GM06990 (cell line): ENCODE measurements at places on chromosomes 11 and 22.

GRCh38 chr11:32885556-32885955, 7.1 kb upstream of the QSER1 start:
- no peak for DNase-seq

DNA sequence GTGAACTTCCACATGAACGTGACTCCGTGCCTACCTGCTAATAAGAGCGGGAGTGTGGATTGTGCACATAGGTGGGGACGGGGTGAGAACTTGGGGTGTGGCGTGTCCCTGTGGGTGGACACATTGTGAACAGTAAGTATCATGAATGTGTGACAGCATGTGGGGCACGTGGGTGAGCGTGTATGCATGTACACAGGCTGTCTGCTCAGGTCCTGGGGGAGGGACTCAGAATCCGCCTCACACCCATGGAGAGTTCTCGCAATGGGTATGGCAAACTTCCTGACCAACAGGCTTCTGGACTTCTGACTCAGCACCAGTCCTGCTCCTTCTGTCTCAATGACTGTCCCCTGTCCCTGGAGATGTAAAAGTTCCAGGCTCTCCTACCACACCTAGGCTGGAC, 222.9 kb downstream of the ST3GAL4 start:
- DNase-seq: no peak

DNA sequence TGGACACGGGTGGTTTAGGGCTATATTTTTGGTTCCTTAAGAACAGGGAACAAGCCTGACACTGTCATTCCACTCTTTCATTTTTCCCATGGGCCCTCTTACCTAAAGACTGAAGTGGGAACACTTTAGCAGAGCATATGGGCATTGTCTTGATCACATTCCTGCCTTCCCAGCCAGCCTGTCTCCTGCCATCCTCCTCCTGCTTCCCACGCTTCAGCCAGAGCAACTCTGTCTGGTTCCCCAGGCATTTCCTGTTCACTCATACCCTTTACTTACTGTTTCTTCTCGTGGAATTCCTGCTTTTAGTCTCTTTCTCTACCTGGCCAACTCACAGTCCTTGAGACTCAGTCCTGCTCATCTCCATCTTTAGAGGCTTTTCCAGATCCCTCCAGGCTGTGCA, 22.8 kb downstream of the MRPL16 start:
- DNase-seq: no peak

DNA sequence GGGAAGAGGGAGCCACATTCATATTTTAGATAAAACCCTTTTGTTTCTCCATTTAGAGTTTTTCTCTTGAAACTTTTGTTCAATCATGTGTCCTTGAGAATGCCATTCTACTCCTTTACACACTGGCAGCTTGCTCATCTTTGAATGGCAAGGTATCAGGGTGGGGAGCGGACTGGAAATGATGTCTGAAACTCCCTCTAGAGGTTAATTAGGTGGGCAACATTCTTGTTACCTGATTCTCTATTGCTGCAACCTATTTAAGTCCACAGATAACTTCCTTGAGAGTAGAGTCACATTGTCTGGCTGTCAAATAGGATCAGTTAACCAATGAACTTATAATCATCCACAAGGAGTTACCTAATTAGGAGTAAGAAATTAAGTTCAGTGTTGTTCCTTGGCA, 533.6 kb upstream of the API5 start:
- DNase-seq: no peak

GRCh38 chr11:94766713-94767206, 1.4 kb upstream of the AMOTL1 start:
- no peak for DNase-seq

GRCh38 chr11:102853956-102854355, 10.5 kb upstream of the MMP3 start:
- DNase-seq: no peak

GRCh38 chr22:27125539-27125938, 468.2 kb downstream of the MIAT start:
- no peak for DNase-seq

- no peak for DNase-seq
Measured at GRCh38 chr11:1946812-1947484, at the start of gene MRPL23. Gene MRPL23, plus strand, starts transcription at chr11:1947332. Its CDS starts 31 bp downstream, at chr11:1947363.

DNA sequence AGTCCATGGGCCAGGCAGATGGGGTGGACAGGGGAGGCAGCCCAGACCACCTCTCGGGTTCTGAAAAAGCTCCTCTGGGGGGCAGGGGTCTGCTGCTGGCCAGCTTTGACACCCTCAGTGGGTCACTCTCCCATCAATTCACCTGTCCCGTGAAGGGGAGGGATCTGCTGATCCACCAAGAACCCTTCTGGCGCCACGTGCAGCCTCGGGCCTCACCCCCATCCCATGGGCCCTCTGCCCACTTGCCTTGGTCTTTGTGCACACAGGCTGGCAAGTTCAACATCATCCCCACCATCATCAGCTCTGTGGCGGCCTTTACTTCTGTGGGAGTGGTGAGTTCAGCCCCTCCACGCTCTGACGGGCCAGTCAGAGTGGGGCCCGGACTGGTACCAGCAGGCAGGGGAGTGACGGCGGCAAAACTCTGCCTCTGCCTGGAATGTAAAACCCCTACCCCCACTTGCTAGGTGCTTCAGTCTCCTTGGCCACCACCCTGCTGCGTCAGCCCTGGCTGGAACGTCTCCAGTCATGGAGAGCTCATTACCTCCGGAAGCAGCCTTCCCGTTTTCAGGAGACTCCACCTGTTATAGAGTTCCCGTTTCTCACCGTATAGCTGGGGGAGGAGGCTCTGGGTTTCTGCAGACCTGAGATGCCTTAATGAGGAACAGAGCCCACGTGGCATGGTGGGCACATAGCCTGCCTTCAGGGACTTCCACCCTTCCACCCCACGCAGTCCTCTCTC, 12.7 kb downstream of the PRG3 start:
- no peak for DNase-seq

DNA sequence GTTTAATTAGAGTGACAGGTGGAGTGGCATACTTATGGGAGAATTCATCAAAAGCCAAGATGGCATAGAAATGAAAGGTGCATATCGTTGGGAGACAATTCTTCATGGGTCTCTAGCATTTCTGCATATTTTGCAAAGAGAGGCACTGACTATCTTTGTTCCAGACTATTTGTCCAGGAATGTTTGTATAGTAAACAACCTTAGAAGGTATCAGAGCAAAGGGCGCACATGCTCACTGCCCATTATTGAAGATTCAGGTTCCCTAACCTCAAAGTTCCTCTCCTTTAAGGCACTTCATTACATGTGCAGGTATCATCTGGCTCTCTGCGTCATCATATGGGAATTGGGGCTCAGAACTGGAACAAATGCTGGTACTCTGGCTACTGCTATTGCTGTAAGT, 4.7 kb upstream of the NEU3 start:
- no peak for DNase-seq

DNA sequence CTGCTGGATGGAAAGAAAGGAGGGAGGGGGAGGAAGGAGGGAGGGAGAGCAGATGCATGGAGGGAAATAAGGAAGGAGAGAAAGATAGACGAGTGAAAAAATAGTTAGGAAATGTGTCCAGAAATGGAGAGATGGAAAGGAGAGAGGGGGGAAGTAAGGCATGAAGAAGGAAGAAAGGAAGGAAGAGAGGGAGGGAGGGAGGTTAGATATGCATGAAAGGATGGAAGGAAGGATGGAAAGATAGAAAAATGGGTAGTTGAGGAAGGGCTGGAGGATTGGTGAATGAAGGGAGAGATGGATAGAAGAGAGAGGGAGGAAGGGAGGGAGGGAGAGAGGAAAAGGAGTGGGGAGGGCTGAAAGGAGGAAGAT, 19.6 kb downstream of the LINC01488 start:
- DNase-seq: no peak

DNA sequence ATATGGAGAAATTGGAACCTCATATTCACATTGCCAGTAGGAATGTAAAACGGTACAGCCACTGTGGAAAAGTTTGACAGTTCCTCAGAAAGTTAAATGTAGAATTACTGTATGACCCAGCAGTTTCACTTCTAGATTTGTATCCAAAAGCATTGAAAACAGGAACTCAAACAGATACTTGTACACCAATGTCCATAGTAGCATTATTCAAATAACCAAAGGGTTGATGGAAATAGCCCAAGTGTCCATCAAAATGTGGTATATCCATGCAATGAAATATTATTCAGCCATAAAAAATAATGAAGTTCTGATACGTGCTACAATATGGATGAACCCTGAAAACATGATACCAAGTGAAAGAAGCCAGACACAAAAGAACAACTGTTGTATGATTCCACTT, 17.8 kb downstream of the PRRG4 start:
- DNase-seq: no peak

DNA sequence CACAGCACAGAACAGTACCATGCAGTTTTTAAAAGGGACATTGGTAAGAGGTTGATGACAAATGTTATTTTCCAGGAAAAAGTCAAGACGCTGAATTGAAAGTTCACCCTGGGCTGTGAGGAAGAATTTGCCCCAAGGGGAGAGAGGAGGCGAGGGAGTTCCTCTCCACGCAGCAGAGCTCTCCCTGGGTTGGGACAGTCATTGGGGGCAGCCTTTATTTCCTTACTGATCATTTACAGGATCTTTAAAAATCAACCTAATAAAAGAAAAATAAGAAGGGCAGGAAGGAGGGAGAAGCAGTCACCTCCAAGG, 49.9 kb upstream of the WNT7B start:
- no peak for DNase-seq

- no peak for DNase-seq
Measured at GRCh38 chr22:28597665-28598064, 82.0 kb downstream of the TTC28 start.

DNA sequence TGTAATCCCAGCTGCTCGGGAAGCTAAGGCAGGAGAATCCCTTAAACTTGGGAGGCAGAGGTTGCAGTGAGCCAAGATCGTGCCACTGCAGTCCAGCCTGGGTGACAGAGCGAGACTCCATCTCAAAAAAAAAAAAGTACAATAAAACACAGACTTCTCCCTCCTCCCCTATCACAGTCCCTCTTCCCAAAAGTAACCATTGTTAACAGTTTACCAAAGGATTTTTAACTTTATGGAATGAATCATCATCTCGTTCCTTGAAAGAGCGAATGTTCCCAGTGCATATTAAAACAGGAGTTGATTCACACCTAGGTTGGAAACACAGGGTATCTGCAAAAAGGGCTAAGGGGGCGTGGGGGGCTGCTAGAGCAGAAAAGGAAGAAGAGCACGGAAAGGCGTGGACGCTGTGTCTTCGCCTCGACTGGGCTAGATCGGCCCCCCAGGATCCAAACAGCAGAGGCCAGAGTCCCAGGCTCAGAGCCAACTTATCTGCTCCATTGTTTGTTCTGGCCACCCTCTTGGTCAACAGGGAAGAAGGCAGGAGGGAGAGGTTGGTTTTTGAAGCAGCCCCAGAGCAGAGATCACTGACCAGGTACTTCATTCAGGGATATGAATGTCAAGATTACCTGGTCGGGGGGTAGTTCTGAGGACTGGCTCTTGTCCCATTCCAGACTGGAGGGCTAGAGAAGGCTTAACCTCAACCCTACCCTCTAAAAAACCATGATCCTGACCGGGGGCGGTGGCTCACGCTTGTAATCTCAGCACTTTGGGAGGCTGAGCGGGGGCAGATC, 2.1 kb upstream of the AHNAK start:
- no peak for DNase-seq

DNA sequence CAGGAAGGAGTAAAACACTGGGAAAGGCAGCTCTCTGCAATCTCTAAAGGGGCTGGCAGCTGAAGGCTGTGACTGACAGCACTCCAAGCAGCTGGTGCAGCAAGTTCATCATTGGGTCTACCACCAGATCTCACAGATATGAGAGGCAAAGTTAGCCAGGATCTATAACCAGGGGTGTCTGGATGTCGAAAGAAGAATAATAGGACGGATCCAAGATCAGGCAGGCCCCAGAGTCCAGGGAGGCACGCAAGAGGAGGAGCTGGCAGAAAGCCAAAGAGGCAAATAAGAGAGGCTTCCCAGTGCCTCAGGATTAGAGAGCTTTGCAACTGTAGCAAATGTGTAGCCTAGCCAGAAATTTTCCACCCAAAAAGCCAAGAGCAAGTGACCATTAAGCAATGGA, 77.1 kb downstream of the RBMXL2 start:
- no peak for DNase-seq

DNA sequence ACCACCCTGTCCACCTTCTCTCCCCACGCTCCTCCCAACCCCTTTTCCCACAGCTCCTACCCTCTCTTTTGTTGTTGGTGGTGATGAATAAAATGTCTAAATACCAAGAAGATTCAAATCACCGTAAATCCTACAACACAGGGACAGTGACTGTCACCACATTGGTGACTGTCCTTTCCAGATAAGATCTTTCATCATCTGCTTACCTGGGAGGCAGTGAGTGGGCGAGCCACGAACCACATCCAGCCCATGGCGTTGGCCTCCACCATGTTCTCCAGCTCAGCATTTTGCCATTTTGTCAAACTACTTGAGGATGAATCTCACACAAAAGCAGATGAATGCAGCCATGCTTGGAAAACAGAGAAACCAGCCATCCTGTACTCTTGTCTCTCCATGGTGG, 6.7 kb upstream of the CYTH4 start:
- no peak for DNase-seq

DNA sequence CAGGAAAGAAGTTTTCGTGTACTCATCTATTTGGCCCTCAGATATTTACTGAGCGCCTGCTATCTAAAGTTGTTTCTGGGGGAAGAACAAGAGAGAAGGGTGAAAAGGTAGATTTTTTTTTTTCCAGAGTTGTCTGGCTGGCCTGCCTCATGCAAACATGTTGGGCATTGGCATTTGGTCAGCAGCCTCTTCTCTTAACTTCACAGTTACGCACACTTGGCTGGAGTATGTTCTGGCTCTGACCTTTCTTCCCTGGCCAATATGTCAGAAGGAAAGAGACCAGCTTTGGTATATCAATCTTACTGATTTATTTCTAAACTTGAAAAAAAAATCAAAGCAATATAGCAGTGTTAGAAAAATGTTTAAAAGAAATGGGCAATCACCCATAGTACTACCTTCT, 54.2 kb upstream of the GRAMD1B start:
- DNase-seq: no peak

- no peak for DNase-seq
Measured at GRCh38 chr11:80613655-80614054, 1172.8 kb upstream of the TENM4 start.

GRCh38 chr22:44004104-44004460, 20.0 kb upstream of the PARVB start:
- DNase-seq: no peak

DNA sequence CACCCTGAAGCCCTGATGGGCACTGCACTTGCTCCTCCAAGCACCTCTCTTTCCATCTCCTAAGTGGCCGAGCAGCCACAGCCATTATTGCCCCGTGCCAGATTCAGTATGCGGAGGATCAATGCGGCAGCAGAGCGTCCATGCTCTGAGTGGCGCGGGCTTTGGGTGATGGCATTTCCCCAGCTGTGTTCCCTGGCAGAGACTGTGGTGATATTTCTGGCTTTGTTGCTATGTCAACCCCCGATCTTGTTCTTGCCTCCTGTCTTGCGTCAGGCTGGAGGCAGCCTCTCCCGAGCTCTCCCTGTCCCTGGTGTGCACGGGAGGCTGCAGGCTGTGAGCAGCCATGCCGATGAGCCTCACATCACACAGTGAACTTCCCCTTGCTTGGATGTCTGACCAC, 1018.6 kb downstream of the TBC1D22A start:
- DNase-seq: no peak

- no peak for DNase-seq
Measured at GRCh38 chr11:71562120-71562519, 3.2 kb upstream of the KRTAP5-10 start.
